T-helper 2 cell treated with Interferon-gamma antibody and Interleukin-4, amounts not matched to agents 5 μg/mL and 100 μg/mL, for 36 hours (primary cell): ENCODE measurements at places on chromosomes 3 and 15.
A peak's percentile ranks its signal among the peaks of the same experiment; 100 is the strongest.

DNA sequence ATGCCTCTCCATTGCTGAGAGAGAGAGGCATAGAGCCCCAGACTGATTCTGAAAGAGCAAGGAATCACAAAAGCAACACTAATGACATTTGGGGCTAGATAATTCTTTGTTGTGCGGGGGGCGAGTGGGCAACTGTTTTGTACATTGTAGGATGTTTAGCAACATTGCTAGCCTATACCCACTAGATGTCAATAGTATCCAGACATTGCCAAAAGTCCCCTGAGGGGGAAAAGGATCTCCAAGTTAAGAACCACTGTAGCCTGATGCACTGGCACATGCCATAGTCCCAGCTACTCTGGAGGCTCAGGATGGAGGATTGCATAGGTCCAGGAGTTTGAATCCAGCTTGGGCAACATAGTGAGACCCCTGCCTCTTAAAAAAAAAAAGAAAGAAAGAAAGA lies 22.8 kb upstream of the GOLM2 start:
- H3K4me1 ChIP-seq = no peaks in the 10 kb centered on the region
- peaks cover 11% of the 10 kb centered on the region for H3K27me3 ChIP-seq
- no peak overlapping the region for H3K27ac ChIP-seq
- no peak for DNase-seq

DNA sequence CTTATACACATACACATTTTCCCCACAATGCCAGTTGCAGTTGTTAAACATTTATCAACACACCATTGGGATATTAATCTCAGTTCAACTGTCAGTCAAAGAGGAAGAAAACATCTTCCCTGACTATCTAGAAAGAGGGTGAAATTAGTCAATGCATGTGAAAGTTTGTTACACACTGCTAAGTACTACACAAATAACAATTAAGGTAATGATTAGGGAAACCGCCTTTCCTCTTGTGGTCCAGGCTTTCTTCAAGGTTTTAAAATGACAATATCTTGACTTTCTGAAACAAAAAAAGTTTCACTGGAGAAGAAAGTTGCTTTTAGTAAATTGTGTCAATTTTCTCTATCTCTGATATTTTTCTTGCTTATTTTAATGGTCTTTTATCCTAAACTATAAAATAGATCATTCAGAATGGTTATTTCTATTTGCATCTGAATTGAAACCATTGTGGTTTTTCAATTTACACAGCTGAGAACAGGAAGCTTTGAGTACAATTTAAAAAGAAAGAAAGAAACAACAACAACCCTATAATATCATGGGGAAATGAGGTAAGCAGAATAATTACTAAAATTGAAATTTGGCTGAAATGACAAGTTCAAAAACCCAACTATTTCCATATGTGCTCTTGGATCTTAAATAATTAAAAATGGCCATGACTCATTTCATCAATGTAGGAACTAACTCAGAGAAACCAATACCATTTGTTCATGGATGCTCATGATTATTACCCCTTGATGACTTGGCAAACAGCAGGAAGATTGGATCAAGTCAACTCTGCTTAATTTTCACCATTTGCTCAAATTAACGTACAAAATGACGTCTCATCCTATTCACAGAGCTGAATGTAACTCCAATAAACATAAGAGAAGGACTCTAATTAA lies 31.7 kb downstream of the GPR149 start:
- H3K36me3 ChIP-seq = no peaks in the 10 kb centered on the region
- H3K27me3 ChIP-seq = peaks cover 3% of the 10 kb centered on the region
- peaks cover 2% of the 10 kb centered on the region for H3K4me1 ChIP-seq
- no peak for DNase-seq
- H3K27ac ChIP-seq = no peak overlapping the region

- H3K4me1 ChIP-seq = no peaks in the 10 kb centered on the region
- H3K27me3 ChIP-seq = no peaks in the 10 kb centered on the region
- H3K4me3 ChIP-seq = no peak overlapping the region
- no peak overlapping the region for H3K27ac ChIP-seq
- no peaks in the 10 kb centered on the region for H3K36me3 ChIP-seq
These were observed 62.3 kb downstream of the MEX3B start for GRCh38 chr15:81983497-81983896.

DNA sequence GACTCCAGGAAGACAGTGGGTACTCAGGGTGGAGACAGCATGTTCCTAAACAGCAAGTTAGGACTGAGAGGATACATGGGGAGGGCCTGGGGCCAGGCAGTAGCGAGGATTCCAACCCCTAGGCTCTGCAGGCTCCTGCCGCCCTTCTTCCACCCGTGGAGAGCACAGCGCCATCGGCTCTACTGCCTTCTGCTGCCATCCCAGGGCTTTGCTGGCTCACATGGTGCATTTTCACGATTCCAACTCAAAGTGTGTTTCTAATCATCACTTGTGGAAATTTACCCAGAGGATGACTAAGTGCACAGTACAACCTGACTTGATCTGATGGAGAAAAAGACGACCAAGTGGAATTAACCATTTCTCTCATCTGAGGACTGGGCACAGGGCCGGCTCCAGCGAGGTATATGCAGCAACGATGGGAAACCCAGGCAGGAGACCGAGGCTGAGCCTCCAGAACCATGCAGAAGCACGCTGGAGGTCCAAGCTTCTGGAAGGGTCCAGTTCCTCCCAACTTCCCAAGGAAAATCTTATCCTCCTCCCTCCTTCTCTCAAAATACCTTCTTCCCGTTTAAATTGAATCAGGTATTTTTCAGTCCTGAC lies 104.6 kb downstream of the LRIG1 start:
- no peak overlapping the region for H3K27ac ChIP-seq
- H3K4me1 ChIP-seq = peaks cover 18% of the 10 kb centered on the region
- no peaks in the 10 kb centered on the region for H3K27me3 ChIP-seq
- H3K36me3 ChIP-seq = peaks cover 43% of the 10 kb centered on the region
- no peak overlapping the region for H3K4me3 ChIP-seq

DNA sequence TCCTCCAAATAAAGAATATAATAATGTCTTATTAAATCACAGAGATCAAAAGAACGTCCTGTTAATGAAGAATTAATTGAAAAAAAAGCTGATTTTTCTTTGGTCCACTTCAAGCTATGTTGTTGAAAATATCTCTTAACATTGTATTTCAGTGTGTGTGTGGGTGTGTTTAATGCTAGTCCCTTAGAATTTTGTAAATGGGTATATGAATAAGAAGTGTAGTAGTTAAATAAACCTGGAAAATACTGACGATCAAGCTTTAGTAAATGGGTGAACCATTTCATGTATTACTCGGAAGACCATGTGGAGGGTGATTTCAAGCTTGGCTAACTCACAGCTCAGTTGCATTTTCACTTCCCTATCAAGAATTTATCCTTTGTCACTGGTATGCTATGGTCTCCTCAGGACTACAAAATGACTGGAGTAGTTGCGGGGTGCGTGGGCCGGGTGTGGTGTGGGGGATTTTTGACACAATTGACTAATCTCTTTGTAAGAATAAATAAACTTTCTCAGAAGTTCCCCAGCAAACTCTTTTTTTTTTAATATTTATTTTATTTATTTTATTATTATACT lies 586.4 kb downstream of the GRM7 start:
- DNase-seq = no peak
- no peak overlapping the region for H3K27ac ChIP-seq
- H3K27me3 ChIP-seq = no peaks in the 10 kb centered on the region
- H3K36me3 ChIP-seq = no peaks in the 10 kb centered on the region
- no peaks in the 10 kb centered on the region for H3K4me1 ChIP-seq

- no peaks in the 10 kb centered on the region for H3K4me1 ChIP-seq
- no peak for DNase-seq
- H3K27ac ChIP-seq = no peak overlapping the region
These were observed 316.4 kb downstream of the MCTP2 start for GRCh38 chr15:94547711-94548110.

- H3K27ac ChIP-seq = no peak overlapping the region
- H3K36me3 ChIP-seq = no peaks in the 10 kb centered on the region
- DNase-seq = no peak
- H3K27me3 ChIP-seq = no peaks in the 10 kb centered on the region
- H3K4me1 ChIP-seq = no peaks in the 10 kb centered on the region
- H3K4me3 ChIP-seq = no peak overlapping the region
These were observed 12.0 kb downstream of the PIERCE2 start for GRCh38 chr15:55420171-55420866.

- peaks cover 10% of the 10 kb centered on the region for H3K36me3 ChIP-seq
- no peak overlapping the region for H3K27ac ChIP-seq
- H3K4me3 ChIP-seq = no peak overlapping the region
- peaks cover 20% of the 10 kb centered on the region for H3K4me1 ChIP-seq
- DNase-seq = no peak
- no peaks in the 10 kb centered on the region for H3K27me3 ChIP-seq
These were observed 23.8 kb downstream of the FEM1B start for GRCh38 chr15:68301301-68301700.

- H3K27ac ChIP-seq = no peak overlapping the region
- DNase-seq = no peak
- H3K4me3 ChIP-seq = no peak overlapping the region
- H3K27me3 ChIP-seq = peaks cover 38% of the 10 kb centered on the region
These were observed 2.6 kb upstream of the NEO1 start for GRCh38 chr15:73049564-73050215.

DNA sequence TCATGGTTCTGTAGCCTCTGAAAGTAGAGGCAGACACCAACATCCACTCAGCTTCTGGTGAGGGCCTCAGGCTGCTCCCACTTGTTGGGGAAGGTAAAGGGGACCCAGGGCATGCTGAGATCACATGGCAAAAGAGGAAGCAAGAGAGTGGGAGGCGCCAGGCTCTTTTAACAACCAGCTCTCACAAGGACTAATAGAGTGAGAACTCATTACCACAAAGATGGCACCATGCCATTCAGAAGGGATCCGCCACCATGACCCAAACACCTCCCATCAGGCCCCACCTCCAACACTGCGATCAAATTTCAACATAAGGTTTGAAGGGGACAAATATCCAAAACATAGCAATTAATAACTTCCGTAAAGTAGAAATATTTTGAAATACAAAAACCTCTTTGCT lies 192.3 kb downstream of the OCA2 start:
- H3K4me3 ChIP-seq = no peak overlapping the region
- no peaks in the 10 kb centered on the region for H3K4me1 ChIP-seq
- H3K27me3 ChIP-seq = no peaks in the 10 kb centered on the region
- no peak overlapping the region for H3K27ac ChIP-seq
- no peaks in the 10 kb centered on the region for H3K36me3 ChIP-seq

DNA sequence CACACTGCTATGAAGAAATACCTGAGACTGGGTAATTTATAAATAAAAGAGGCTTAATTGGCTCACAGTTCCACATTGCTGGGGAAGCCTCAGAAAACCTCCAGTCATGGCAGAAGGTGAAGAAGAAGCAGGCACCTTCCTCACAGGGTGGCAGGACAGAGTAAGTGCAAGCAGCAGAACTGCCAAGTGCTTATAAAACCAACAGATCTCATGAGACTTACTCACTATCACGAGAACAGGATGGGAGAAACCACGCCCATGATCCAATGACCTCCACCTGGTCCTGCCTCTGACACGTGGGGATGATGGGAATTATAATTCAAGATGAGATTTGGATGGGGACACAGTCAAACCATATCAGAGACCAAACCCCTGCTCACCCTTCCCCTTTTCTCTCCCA lies 75.0 kb downstream of the TRIM69 start:
- H3K36me3 ChIP-seq = no peaks in the 10 kb centered on the region
- H3K27me3 ChIP-seq = peaks cover 9% of the 10 kb centered on the region
- H3K4me1 ChIP-seq = no peaks in the 10 kb centered on the region

DNA sequence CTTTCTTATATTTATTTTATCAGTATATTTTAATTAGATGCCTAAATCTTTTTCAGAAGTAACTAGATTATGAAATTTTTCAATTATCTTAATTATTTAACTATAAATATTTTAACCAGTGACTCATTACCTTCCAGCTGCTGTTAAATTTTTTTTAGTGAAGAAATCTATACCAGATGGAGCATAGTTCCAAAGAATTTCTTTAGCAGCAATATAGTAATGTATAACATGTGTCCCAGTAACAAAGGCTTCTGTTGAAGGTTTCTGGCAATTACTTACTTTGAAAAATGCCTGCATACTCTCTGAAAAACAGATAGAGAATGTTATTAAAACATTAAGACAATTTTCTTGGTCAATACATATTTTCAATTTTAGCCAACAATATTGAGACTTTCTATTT lies 45.1 kb upstream of the CP start:
- H3K36me3 ChIP-seq = no peaks in the 10 kb centered on the region
- peaks cover 29% of the 10 kb centered on the region for H3K27me3 ChIP-seq
- no peak overlapping the region for H3K4me3 ChIP-seq
- H3K27ac ChIP-seq = no peak overlapping the region

DNA sequence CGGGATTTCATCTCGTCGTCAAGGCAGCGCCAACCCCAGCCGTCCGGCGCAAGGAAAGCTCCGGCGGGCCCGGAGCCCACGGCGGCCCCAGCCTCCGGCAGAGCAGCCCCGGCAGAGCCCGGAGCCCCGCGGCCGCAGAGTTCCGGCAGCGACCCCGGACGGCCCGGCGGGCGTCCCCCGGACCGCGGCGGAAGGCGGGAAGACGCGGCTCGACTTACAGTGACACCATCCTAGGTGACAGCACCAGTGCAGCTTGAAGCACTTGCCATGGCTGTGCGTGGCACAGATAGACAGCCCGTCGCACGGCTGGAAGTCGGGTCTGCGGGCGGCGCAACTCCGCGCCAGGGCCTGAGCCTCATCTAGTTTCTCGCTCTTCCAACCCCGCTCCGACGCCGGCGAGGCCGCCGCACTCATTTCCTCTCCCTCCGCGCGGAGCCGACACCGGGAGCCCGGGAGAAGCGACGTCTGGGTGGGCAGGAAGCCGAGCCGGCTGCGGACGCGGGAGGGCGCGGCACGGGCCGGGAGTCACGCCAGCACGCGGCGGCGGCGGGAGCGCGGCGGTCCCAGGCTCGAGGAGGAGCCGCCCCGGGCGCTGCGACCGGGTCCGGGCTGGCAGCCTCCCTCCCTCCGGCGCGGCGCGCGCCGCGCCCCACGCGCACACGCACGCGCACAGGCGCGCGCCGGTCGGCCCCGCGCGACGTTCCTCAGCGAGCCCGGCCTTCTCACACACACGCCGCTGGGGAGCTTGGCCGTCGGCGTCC lies at the start of gene C3orf70:
C3orf70 (minus strand) TSS at position 651 of the 761 bp plus-strand sequence; CDS start at position 414, 237 bp downstream.
- H3K36me3 ChIP-seq = peaks cover 2% of the 10 kb centered on the region
- H3K4me1 ChIP-seq = peaks cover 6% of the 10 kb centered on the region
- DNase-seq = peak; percentile 16
- peak within 1 kb of the TSS; percentile 83 for H3K4me3 ChIP-seq

DNA sequence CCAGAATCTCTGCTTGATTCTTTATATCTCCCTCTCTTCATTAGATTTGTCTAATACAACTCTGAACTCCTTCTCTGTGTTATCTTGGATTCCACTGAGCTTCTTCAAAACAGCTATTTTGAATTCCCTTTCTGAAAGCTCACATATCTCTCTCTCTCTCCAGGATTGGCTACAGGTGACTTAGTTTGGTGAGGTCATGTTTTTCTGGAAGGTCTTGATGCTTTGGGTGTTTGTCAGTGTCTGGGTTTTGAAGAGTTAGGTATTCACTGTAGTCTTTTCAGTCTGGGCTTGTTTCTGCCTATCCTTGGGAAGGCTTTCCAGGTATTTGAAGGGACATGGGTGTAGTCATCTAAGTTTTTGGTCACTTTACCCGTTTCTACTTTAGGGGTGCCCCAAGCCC lies 781.8 kb downstream of the FHIT start:
- no peaks in the 10 kb centered on the region for H3K4me1 ChIP-seq
- H3K36me3 ChIP-seq = no peaks in the 10 kb centered on the region
- no peak overlapping the region for H3K27ac ChIP-seq
- no peak for DNase-seq
- peaks cover 4% of the 10 kb centered on the region for H3K27me3 ChIP-seq
- H3K4me3 ChIP-seq = no peak overlapping the region
